ENCODE measurements at places on chromosomes 12 and 14.

GRCh38 chr12:83414981-83415380 lies 728.3 kb downstream of the TMTC2 start:
- no peak for DNase-seq

- DNase-seq: no peak
Observed at GRCh38 chr12:42410340-42410739, 84.4 kb downstream of the PPHLN1 start.

- no peak for DNase-seq
Observed at GRCh38 chr12:103169-103981, 36.8 kb downstream of the IQSEC3 start.

DNA sequence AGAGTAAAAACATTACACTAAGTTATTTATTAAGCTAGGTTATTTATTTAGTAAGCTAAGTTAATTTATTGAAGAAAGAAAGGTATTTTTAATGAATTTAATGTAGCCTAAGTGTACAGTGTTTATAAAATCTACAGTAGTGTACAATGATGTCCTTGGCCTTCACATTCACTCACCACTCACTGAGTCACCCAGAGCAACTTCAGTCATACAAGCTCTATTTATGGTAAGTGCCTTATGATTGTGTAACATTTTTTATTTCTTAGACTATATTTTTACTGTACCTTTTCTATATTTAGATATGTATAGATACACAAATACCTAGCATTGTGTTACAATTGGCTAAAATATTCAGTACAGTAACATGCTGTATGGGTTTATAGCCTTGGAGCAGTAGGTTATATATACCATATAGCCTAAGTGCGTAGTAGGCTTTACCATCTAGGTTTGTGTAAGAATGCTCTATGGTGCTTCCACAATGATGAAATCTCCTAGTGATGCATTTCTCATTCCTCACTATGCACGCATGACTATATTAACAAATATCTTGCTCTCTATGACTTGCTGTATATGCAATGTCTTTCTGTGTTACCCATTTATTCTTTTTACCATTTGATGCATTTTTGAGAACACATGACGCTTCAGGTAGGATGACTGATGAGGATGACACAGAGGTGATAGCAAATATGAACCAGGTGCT lies 309.6 kb upstream of the ATXN7L3B start:
- no peak for DNase-seq

DNA sequence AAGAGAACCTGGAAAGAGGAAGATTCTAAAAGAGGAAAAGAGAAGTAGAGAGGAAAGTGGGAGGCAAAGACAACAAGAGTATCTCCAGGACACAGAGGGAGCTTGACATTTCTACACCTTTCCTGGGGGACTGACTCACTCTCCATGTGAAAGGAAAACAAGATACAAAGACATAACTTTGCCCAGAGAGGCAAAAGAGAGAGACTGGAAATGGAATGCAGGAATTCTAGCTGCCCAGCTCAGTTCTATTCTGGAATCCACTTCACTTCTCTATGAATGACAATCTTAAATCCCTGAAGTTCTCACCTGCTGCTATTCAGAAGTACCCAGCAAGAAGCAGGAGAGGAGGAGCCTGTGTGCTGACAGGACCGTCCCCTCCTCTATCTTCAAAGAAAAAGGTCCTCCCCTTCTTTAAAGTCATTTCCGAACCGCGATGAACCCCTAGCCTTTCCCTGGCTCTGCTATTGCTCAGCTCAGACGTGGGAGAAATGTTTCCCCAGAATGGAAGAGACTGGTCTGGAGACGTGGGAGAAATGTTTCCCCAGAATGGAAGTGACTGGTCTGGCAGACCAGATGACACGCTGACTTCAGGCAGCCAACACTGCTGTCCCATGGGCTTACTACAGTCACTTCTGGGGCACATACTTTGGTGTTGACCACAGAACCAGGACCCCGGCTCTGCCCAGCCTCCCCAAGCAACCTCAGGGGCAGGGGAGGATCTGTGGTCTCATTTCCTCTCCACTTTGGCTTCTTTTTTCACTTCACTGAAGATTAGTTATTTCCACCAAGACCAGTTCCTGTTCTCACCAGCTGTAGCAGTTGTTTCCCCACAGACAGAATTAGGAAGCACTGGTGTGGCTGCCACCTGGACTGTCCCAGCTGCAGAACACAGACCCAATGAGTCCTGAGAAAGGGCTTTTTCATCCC lies 8.3 kb downstream of the FMNL3 start:
- DNase-seq: no peak

- DNase-seq: no peak
Observed at GRCh38 chr14:31133133-31133532, 74.5 kb downstream of the HECTD1 start.

DNA sequence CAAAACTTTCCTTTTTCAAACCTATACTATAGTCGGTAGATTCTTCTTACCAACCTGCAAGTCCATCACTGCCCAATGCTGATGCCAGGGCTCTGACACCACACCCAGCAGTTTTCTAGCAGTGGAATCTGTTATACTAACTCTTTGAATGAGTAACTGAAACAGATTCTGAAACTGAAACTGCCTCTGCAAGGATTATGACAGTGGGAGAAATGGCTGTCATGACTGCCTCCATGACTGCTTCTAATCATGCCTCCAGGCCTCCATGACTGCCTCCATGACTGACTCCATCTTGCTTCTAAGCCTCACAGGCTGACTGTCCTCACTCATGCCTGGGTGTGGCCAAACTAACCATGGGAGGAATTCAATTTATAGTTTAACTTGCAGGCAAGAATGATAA lies 29.4 kb upstream of the OXA1L start:
- DNase-seq: peak; percentile 14

GRCh38 chr12:39935275-39935674 lies 170.6 kb downstream of the SLC2A13 start:
- peak; percentile 24 for DNase-seq

- no peak for DNase-seq
Observed at GRCh38 chr14:65927931-65928356, 515.4 kb downstream of the FUT8 start.

GRCh38 chr12:70962226-70962794 lies 41.8 kb upstream of the PTPRR start:
- peak; percentile 75 for DNase-seq

- no peak for DNase-seq
Observed at GRCh38 chr14:96191353-96191752, 13.3 kb upstream of the BDKRB2 start.

DNA sequence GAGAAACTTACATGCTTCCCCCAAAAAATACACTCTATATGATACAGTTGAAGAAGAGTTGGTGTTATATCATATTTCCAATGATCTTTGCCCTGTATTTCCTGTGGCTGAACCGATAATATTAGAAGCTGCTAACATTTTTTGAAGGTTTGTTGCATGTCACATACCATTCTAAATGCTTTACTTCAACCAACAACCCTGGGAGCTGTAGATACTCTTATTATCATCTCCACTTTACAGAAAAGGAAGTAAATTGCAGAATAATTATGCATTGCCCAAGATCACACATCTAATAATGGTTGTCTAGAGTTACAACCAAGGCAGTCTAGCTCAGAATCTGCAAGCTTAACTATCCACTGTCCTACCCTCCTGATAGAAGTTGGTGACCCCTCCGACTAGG lies 182.8 kb downstream of the NUAK1 start:
- DNase-seq: no peak

DNA sequence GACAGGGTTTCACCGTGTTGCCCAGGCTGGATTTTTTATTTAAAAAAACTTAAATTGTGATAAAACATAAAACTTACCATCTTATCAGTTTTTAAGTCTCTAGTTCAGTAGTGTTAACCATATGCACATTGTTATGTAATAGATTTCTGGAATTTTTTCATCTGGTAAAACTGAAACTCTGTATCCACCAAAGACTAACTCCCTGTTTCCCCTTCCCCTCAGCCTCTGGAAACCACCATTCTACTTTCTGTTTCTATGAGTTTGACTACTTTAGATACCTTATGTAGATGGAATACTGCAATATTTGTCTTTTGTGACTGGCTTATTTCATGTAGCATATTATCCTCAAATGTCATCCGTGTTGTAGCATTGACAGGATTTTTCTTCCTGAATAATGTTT lies 12.8 kb upstream of the PLEKHG3 start:
- no peak for DNase-seq

- DNase-seq: no peak
Observed at GRCh38 chr12:38543151-38543550, 226.6 kb downstream of the ALG10B start.

DNA sequence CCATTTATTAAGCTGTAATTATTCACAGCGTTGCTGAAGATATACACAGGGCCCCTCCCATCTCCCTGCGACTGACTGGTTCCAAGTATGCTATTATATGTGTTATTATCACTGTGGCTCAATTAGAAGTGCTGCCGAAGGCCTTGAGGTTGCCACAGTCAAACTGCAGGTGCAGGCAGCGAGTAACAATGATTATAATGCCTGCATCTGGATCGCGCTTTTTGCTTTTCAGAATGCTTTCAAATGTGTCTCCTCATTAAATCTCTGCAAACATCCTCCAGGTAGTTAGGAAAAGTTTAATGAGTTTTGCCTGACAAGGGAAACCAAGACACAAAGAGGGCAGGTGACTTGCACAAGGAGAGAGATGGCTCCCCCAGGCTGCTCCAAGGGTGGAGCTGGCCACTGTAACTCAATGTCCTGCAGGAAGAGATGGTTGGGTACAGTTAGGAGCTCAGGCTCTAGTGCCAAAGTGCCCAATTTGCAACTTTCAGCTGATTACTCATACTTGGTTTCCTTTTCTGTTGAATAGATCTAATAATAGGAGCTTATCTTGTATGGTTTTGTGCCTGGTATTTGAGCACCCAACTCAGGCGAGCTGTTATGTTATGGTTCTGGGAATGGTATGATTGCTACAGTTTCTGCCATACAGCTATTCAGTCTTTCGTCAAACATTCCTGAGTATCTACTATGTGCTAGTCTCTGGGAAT lies 1.7 kb upstream of the SYNE3 start:
- DNase-seq: no peak

GRCh38 chr14:55717621-55718020 lies 137.6 kb downstream of the KTN1 start:
- no peak for DNase-seq

- DNase-seq: no peak
Observed at GRCh38 chr12:39044754-39045153, 139.4 kb upstream of the CPNE8 start.

GRCh38 chr14:57831981-57832380 lies 33.9 kb downstream of the SLC35F4 start:
- no peak for DNase-seq

DNA sequence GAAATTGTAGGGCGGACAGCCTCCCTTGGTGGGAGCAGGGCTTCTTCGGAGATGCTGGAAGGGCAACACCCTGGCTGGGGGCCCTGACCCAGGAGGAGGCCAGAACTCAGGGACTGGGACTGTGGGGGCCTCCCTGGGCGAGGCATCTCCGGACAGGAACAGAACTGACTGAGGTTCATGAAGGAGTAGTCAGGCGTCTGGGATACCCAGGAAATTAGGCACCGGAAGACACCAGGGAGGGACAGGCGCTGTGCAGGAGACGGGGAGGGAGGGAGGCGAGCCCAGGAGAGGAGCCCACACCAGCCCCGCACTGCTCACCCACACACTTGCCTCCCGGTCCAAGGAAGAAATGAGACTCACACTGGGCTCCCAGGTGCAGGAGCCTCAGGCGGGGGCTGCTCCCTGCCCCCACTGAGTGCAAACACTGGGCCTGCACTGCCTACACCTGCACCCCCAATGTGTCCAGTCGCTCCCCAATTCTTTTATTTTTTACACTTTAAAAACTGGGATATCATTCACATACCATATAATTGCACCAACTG lies 262.6 kb upstream of the SFSWAP start:
- no peak for DNase-seq

DNA sequence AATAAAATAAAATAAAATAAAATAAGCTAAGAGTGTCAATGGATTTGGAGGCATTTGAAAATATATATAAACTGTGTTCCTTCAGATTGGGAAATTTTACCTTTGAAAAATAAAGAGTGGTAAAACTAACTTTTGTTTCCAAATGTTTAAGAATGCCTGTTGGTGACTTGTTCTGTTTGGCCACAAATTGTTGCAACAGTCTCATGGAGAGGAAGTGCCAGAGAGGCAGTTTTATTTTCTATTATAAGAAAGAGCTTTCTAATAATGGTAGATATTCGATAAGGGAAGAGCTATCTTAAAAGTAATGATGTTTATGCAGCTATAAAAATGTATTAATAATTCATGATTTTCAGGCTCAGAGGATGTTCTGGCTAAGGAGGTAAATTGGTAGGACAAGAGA lies 68.8 kb upstream of the MDGA2 start:
- no peak for DNase-seq

DNA sequence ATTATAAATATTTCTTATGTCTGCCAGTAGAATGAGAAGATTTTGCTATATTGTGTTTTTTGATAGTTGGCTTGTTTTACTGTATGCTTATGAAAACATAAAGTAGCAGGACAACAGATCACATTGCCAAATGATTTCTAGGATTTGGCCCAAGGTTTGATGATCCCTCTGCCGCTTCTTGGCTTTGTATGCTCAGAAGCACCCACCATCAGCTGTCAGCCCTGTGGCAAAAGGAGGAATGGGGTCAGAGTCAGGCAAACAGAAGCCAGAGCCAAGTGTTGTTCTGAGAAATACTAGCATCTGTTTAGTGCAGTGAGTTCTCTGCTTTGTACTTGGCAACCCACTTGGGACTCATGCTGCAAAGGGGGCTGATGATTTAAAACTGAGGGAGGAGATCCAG lies 152.2 kb downstream of the PDE3A start:
- no peak for DNase-seq

GRCh38 chr12:2614341-2614740 lies 180.4 kb upstream of the FKBP4 start:
- no peak for DNase-seq

DNA sequence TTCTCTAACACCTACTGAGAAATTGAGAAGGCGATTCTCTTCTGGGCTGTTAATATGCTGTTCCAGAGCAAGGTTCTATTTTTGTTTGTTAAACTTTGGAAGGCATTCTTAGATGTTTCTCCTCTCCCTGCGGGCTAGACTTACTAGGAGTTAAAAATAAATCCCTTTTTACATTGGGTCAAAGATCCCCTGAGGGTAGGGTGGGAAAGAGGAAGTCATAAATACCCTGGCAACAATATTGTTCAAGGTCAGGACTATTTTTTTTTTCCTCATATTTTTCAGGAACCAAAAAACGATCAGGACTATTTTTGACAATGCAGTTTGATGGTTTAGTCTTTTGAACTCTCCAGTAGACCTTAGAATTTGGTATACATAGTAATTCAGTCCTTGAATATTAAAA lies 12.0 kb upstream of the SLC2A14 start:
- peak; percentile 29 for DNase-seq

DNA sequence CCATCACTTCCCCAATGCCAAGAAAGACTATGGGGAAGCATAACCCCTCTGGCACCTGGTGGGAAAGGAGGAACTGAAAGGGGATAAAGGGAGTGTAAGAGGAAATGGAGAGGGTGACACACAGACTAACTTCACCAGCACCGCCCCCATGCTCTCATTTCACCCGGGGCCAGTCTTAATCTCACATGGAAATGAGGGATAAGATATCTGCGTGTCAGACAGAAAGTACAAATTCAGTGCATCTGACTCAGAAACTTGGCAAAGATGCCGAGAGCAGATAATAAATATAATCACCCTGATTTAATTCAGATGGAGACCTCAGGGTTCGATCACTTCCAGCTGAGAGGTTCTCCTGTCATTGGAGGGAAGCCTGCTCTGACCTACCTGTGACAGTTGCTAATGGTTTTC lies 191.6 kb downstream of the DUSP6 start:
- peak; percentile 53 for DNase-seq

Measured in foreskin melanocyte (primary cell).